ENCODE measurements at places on chromosomes 13 and 19.

DNA sequence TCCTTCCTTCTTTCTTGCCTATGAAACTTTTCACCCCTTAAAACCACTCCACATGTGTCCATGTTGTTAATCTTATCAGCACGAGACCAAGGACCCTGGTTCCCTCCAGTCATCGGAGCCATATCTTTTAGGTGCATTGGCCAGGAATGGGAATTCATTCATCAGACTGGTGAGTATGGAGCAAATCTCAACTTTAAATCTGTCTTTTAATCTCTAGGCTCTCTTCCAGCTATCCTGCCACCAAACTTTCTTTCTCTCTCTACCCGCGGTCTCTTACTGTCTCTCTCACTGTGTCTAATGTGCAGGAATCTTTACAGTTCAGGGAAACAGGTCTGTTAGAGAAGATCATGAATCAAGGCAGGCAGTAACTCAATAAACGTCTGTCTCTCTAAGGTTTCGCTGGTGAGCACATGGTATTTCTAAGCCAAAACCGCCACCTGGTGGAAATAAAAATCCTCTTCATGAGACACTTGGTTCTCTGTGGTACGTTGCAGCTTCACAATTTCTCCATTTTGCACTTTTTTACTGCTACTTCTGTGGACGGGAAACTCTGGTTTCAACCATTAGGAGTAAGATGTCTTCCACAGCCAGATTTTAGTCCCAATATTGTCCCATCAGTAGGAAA lies 16.1 kb downstream of the LGALS16 start:
- no peak for DNase-seq

DNA sequence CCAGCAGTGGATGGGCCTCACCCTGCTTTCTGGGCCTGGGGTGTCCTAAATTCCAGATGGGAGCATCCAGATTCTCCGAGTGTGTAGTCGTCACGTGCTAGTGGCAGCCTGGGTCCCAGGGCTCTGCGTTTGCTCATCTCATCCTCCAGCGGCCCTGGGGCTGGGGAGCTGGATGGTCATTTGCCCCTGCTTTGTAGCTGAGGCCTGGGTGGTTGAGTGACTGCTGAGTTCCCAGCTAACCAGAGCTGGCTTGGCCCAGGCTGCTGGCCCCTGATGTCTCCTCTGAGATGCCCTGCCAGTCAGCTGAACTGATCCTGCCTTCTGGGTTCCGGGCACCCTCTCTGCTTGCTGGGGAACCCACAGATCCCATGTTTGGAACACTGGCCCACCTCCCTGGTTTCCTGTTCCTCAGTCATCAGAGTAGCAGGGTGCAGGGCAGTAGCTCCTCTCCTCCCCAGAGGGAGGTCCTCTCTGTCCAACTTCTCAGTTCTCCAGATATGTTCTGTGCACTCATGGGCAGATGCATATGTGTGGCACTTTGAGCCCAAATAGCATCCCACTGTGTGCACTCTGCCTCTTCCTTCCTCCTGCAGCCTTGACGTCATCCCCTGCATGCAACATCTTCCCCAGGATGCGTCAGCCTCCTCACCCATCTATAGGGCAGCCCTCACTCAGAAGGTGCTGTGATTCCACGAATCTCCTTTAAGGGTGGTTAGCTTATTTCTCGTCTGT lies 22.4 kb upstream of the CRTC1 start:
- DNase-seq: no peak

DNA sequence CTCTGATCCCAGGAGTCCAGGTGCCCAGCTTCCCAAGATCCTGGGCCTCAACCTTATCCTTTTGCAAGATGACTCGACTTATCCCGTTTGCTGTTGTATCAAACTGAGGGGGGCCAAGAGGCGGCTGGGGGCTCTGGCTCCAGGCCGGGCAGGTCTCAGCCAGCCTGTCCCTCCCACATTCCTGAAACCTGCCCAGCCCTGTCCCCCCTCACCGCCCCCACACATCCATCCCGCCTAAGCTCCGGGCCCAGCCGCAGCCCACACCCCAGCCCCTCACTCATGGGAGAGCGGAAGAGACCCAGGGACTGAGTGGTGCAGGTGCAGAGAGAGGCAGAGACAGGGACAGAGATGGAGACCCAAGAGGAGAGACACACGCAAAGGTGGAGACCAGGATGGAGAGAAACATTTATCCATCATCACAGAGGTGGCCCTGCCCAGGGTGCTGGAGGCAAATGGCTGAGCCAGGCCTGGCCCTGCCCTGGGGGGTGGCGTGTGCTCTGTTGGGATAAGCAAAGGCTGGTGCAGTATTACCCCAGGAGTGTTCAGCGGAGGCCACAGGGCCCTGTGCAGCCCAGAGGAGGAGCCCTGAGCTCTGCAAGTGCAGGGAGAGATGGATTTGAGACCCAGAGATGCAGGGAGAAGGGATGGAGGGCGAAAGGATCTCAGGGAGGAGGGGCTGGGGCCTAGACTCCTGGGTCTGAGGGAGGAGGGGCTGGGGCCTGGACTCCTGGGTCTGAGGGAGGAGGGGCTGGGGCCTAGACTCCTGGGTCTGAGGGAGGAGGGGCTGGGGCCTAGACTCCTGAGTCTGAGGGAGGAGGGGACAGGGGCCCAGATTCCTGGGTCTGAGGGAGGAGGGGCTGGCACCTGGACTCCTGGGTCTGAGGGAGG lies 1.6 kb downstream of the BCAM start:
- no peak for DNase-seq

DNA sequence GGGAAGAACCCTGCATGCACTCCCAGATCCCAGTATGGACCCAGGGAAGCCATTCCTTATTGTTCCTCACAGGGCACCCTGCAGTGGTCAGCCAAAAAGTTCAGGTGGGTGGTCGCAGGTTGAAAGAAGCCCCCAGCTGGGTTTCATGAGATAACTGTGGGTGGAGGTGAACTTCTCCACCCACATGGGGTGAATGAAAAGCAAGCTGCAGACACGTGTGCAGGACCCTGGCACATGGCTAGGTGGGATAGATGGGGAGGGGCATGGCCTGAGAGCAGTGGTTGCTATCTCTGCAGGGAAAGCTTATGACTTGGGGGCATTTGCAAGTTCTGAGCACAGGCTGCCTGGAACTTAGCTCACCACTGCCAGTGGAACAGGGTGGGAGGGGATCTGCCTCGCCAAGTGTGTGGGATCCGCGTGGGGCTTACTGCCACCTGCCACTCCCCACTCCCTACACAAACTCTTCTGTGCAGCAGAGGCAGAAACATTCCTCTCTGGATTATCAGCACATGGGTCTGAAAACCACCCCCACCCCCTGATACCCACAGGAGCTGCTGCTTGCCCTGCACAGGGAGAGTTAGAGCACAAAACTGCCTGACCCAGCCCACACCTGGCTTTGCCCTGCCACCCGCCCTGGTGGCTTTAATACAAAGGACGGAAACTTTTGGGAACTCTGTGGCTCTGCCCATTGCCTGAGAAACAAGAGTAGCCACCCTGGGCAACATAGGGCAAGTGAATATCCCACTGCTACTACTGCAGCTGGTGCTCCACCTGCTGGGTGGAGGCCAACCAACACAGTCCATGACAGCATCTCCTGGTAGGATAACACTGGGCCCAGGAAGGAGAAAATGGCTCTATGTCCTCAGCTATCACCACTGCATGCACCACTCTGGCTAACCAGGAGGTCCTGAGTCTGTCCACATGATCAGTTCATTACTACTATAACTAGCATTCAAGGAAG lies 24.4 kb downstream of the PLA2G4C start:
- no peak for DNase-seq

- no peak for DNase-seq
Observed at GRCh38 chr19:13102666-13103580, at the start of gene LYL1. LYL1 (minus strand) TSS chr19:13102858; CDS start chr19:13101171, 1,687 bp downstream.

DNA sequence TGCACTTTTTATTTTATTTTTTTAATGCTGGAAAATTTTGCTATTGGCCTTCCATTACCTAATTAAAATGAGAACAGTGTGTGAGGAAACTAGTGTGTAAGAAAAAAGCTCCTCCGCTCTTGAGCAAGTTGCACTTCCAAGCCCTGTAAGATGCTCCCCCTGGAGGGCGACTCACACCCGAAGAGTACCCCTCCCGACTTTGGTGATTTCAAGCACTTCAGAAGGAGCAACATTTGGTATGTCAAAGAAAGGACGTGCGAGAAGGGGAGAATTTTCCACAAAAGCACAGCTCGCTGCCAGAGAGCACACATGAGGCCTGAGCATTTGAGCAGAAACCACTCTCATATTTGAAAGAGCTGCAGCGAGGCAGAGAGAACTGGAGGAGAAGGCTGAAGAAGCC lies 504.4 kb downstream of the FGF9 start:
- DNase-seq: no peak

DNA sequence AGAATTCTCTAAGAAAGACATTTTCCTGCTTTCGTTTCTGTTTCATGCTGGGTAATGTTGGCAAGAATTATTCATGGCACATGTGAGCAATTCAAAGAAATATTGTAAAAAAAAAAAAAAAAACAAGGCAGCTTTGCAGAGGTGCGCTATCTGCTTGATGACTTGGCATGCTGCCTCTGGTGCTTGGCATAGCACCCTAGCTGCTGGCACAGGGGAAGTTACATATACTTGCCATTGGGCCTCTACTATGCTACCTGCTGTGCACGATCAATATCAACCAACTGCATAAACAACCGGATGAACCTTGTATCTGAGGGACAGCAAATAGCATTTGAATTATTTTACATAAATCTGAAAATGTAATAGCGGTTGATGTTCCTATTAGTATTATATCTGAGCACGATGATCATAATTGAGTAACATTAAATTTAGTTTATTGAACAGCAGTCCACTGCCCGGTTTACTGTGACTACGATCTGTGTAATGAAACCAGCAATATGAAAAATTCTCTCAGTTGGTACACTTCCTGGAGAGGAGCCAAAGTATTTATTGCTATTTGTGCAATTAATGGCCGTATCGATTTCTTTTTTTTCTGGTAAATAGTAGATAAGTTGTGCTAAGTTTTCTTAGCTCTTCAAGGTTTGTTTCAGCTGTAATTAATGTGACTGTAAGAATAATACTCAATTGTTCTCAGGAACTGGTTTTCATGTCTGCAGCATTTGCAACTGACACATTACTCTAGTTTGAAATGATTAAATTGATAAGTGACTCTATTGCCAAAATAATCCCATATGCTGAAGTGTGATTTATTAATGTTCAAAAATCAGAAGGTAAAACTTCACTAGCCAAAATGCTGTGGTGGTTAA lies 717.3 kb downstream of the DACH1 start:
- no peak for DNase-seq

- no peak for DNase-seq
Observed at GRCh38 chr19:33301900-33302174, 497 bp downstream of the CEBPA start.

- no peak for DNase-seq
Observed at GRCh38 chr19:50537306-50537685, 23.6 kb upstream of the ASPDH start.

DNA sequence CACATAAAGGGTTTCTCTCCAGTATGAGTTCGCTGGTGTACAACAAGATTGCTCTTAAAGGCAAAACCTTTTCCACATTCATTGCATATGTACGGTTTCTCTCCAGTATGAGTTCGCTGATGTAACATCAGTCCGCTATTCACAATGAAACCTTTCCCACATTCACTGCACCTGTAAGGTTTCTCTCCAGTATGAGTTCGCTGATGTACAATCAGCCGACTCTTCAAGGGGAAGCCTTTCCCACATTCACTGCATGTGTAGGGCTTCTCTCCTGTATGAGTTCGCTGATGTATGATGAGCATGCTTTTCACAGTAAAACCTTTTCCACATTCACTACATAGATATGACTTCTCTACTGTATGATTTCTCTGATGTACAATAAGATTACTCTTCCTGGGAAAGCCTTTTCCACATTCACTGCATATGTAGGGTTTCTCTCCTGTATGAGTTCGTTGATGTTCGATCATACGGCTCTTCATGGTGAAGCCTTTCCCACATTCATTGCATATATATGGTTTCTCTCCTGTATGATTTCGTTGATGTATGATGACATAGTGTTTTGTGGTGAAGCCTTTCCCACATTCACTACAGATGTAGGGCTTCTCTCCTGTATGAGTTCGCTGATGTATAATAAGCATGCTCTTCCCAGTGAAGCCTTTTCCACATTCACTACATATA lies 6.0 kb upstream of the ZNF614 start:
- DNase-seq: no peak

GRCh38 chr19:43651758-43652545 lies 12.3 kb upstream of the CADM4 start:
- DNase-seq: no peak

- no peak for DNase-seq
Observed at GRCh38 chr13:43326100-43326499, 302.7 kb downstream of the DNAJC15 start.

DNA sequence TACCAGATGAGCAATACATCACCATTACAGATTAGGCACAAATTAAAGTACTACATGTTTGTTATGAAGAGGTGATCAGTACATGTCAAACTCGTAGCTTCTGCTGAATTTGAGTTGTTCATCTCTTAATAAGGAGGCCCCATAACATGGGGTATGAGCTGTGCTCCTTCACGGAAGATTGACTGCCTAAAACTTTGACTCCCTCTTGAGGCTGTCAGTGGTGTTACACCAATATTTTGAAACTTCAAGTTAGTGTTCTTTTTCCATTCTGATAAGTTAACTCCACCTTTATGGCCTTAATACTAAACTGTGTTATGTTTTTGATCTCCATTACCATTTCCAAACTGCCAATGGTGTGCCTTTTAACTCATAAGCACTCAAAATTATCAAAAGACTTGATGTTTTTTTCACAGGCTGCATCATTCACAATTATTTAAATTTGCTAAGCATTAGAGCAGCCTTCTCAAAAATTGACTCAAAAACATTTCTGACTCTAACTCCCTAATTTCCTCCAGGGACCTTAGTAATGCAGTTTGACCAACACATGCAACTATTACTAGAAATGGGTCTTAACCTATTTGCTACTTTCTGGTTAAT lies 1591.5 kb downstream of the PCDH9 start:
- no peak for DNase-seq

DNA sequence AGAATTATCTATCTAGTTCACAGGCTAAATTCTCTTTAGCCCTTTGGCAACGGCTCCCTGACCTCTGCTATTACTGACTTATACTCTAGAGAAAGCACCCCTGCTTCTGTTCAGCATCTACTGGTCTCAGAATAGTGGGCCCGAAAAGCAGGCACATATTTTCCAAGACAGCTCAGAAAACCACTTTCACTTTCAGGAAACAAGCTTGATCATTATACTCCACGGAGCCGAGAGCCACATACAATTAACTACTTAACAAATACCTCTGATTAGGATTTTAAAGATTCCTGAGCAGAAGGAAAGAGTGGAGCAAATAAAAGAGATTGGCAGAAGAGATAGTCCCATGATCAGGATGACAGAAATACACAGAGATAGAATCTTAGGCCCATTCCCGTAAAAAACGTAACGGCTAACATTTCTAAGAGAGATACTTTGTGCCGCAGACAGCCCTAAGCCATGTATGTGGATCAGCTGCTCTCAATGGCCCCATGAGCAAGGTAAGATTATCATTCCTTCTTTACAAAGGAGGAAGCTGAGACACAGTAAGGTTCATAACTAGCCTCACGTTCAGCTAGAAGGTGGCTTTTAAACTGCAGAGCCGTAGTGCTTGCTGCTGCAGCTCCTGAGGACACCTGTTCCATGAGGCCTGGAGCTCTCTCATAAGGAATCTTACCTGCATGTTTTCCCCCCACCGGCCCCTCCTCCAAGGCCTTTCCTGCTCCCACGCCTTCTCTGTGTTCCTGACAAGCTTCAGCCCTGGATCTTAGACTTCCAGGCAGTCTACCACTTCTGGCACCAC lies 227.2 kb downstream of the FOXO1 start:
- no peak for DNase-seq

GRCh38 chr19:15640904-15641597 lies 354 bp downstream of the CYP4F3 start:
- no peak for DNase-seq

- no peak for DNase-seq
Observed at GRCh38 chr19:19006213-19006612, 27.1 kb downstream of the SUGP2 start.

Measured in activated gamma-delta T cell (primary cell).